ENCODE measurements at places on chromosomes 2 and 18.

DNA sequence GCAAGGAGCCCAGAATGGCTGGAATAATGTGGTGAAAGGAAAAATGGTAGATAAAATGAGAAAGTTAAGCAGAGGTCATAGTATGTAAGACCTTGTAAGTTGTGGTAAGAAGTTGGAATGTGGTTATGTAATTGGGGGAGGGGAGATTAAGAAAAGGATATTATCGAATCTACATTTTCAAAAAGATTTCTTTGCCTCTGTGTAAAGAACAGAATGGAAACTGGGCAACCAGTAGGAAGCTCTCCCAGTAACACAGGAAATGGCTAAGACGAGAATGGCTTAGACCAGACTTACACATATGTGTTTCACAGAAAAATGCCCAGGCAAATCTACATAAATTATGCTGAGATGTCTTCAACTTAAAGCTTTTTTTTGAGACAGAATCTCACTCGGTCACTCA lies 13.2 kb downstream of the MEMO1 start:
- DNase-seq: no peak

DNA sequence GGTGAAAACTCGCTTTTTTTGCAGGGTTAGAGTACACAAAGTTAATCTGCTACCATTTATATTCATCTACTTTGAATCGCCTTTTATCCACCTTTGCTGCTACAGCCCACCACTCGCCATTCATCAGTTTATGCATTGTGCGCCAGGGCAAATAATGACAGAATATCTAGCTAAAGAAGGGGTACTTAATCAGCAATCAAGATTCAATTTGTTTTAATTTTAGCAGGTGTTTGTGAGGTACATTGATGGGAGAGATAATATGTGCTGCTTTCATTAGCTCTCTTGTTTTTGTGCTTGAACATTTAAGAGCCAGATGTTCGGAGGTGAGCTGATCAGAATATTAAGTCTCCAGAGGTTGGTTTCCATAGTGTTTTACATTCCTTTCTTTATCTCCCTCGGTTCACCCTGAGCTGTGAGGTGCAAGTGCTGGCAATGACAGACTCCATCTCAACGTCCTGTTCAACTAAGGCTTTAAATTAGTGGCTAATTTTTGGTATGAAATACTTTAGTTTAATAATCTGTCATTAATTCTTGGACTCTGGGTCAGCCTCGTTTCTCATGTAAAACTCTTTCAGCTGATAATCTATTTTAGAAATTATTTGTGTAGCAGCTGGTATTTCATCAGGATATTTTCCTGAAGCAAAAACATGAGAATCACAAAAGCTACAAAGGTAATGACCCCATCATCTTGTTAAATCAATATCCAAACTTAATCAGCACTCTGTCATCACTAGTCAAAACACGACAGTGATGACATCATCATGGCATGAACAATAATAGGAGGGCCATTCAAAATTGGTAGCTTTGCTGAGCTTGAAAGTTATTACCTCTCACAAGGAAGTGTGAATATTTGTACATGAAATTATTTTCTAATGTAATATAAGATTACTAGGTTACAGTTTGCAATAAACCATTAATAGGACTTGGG lies 479.9 kb upstream of the FANCL start:
- no peak for DNase-seq

- DNase-seq: no peak
Measured at GRCh38 chr2:52084759-52085158, 1052.8 kb upstream of the NRXN1 start.

GRCh38 chr2:198913394-198914152 lies 544.2 kb downstream of the SATB2 start:
- no peak for DNase-seq

GRCh38 chr2:232030229-232030628 lies 68.7 kb downstream of the DIS3L2 start:
- no peak for DNase-seq

- no peak for DNase-seq
Measured at GRCh38 chr2:11093467-11093866, 61.8 kb upstream of the SLC66A3 start.

DNA sequence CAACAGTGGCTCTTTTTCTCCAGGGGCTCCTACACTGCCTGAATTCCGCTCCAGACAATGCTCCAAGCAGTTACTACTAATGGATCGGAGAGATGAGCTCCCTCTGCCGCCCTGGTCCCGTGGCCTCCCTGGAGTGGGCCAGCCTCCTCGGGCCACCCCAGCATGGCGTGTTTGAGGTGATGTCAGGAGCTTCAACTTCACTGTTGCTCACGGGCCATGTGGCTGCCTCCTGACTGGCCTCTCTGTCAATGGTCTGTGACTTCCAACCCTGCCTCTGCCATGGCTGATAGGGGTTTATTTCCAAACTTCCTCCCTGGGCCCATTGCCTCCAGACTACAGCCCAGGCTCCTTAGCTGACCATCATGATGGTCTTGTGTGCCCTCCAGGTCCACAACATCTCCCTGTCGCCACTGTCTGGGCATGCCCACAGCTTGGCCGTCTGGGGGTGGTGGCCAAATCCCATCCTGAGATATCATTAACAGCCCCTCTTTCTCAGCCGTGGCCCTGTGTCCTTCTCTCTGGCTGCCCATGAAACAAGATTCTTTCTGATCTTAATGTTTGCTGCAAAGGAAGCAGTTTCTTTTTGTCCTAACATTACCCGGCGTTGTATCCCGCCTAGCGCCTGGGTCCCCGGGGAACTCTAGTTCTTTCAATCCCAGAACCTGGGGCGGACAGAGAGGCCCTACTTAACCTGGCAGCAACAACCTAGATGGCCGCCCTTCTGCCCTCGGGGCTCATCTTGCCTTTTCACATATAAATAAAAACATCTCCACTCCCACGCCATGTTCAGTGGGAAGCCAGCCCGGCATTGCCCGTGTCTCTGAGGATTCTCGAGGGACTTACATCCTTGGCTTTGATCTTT lies 38.1 kb downstream of the ATOH8 start:
- DNase-seq: no peak

All from RWPE2 (cell line).